DMS79 treated with DMSO at 0.1 percent for 48 hours (cell line): ENCODE measurements at places on chromosomes 6 and 20.

GRCh38 chr20:77231-77630 is 10.2 kb upstream of the DEFB125 start:
- no peak for DNase-seq

GRCh38 chr6:99276747-99277146 is 72.7 kb downstream of the FAXC start:
- no peak for DNase-seq

GRCh38 chr6:26156850-26157250 is 69.6 kb downstream of the HFE start:
- no peak for DNase-seq

DNA sequence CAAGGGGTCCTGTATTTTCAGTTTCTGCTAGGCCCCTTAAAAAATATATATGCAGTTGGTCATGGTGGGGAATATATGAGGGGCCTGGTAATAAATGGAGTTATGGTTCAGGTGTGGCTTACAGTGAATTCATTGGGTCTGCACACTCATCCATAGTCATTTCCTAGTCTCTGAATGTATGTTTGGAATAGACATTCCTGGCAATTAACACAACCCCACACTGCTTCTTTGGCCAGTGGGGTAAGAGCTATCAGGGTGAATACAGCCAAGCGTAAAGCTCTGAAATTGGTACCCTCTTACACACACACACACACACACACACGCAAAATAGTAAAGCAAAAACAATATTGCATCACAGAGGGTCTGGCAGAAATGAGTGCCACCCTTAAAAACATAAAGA is 56.5 kb downstream of the QRSL1 start:
- no peak for DNase-seq

- no peak for DNase-seq
Observed at GRCh38 chr20:36854348-36855240, 21.3 kb upstream of the TLDC2 start.

- DNase-seq = no peak
Observed at GRCh38 chr6:6287415-6287814, 33.0 kb downstream of the F13A1 start.
